Head of caudate nucleus (tissue), 42 donors: ENCODE measurements at places on chromosomes 16 and 17.

GRCh38 chr17:31318851-31319661 is 2.4 kb downstream of the EVI2A start:
- DNase-seq, result no peak

GRCh38 chr16:88782454-88783390 is 2.3 kb downstream of the PIEZO1 start:
- no peak for DNase-seq

GRCh38 chr16:65121870-65122723 is at the start of gene CDH11:
TSS of gene CDH11 (minus strand) at chr16:65122063. CDS start at chr16:65004869, 117,194 bp downstream.
- peak; percentile 70 for DNase-seq

- no peak for DNase-seq
Observed at GRCh38 chr16:4641895-4642294, 17.3 kb downstream of the MGRN1 start.

DNA sequence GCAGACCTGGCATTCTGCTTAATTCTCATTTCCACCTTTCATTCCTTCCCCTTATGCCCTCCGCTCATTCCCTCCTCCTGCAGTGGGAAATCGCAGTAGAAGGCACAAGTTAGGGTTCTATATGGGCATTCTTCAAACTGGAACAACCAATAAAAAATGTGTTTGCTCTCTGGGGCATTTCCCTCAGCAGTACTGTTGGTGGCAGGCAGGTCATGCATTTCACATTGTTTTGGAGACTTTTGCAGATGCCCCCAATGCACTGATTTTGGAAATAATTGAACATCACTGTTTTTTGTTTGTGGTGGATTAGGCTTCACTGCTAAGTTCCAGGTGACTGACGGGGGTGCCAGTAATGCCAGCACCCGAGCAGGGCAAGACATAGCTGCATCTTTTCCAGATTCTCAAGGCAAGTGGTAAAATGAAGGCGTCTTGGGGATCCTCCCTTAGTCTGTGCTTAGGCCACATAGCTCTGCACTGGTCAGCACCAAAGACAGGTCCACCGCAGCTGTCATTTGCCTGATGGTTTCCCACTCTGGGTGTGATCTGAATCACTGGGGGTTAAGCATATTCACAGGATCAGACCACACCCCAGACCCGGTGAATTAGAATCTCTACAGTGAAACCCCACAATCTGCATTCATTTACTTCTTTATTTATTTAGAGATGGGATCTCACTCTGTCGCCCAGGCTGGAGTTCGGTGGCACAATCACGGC is 304.5 kb downstream of the CPPED1 start:
- DNase-seq, result no peak

- no peak for DNase-seq
Observed at GRCh38 chr17:79258843-79259242, 184.2 kb downstream of the ENGASE start.

GRCh38 chr17:45048795-45049563 is 2.5 kb downstream of the DCAKD start:
- no peak for DNase-seq

- no peak for DNase-seq
Observed at GRCh38 chr17:28715217-28715616, 2.5 kb downstream of the RAB34 start.

DNA sequence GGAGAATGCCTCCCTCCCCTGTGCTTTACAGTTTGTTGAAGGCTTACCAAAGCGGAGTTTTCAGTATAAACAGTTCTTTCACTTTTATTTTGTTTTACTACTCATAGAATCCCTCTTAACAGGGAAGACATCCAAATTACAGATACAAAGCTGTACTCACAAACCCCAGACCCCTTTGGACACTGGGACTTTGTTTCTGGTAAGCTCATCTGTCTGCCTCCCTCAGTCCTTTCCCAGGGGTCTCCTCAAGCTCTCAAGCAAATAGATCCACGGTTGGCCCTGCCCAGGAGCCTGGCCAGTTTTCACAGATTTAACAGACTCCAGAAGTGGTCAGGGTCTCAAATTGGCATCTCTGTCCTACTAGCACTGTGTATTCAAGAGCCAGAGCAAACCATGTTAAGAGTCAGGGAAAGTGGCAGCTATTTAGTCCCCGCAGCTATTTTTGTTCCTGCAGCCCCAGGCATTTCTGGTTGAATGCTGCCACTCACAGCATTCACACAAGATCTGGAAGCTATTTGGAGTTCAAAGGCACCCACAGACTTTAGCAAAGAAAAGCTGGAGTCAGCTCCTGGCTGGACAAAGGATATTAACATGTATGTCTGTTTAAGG is 54.2 kb downstream of the TMEM100 start:
- no peak for DNase-seq

DNA sequence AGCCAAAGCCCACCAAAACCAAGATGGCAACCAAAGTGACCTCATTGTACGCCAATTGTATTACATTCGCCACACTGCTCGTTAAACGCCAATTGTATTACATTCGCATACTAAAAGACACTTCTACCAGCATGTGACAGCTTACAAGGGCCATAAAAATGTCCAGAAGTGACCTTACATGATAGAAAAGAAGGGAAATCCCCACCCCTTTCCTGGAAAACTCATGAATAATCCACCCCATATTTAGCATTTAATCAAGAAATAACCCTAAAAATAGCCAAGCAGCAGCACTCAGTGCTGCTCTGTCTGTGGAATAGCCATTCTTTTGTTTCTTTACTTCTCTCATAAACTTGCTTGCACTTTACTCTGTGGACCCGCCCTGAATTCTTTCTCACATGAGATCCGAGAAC is 25.7 kb downstream of the PSMD7 start:
- DNase-seq, result no peak

- DNase-seq, result no peak
Observed at GRCh38 chr16:64017796-64018195, 1104.1 kb downstream of the CDH11 start.

DNA sequence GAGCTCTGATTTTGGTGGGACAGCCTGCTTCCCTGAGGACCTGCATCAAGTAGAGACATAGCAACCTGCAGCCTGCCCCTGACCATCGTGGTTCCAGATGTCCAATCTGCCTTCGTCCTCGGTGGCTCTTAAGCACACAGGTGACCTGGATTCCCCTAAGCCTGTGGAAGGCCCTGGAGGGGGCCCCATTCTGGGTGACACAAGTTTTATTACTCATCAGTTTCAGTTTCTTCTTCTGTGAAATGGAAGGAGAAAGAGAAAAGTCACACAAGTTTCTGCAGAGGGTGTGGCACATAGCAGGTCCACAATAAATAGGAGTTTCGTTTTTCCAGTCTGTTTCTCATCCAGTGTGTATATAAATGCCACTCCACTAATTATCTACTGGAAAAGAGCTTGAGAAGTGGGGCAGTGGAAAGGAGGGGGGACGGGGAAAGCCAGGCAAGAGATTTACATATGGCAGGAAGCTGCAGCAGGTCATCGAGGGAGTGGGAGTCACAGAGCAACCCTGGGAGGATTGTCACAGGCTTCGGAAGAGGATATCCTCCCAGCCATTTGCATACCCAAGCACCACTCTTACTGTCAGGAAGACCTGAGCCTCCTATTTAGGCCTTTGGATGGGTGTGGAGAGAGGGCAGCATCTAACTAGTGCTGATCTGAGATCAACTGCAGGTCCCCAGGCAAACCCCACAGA is 10.0 kb upstream of the NOS2 start:
- DNase-seq, result no peak

DNA sequence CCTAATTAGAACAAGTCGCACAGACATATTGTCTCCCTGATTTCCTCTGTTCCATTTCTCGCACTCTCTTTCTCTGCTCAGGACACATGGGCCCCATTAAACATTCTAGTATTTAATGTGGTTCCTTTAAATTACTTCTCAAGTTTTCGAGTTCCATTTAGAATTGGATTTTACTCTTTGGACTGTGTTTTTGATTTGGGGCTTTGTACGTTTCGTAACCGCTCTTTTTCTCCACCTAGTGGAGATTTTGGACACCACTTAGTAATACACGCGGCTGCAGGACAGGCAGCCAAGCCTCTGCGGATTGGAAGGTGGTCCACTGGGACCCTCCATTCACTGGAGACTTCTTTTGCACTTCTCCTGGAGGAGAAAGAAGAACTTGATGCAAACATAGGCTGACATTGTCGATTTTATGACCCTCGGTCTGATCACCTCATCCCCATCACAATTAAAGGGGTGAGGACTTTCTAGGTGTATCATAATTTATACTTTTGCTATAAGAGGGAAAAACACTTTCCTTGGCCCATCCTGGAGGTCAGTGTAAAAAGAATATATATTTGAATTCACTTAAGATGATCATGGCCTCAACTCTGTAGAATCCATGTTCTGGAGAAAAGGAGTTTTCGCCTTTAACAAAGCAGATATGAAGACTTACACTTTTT is 85.7 kb downstream of the NOG start:
- no peak for DNase-seq

GRCh38 chr17:29734640-29735039 is 111.9 kb upstream of the CORO6 start:
- no peak for DNase-seq

DNA sequence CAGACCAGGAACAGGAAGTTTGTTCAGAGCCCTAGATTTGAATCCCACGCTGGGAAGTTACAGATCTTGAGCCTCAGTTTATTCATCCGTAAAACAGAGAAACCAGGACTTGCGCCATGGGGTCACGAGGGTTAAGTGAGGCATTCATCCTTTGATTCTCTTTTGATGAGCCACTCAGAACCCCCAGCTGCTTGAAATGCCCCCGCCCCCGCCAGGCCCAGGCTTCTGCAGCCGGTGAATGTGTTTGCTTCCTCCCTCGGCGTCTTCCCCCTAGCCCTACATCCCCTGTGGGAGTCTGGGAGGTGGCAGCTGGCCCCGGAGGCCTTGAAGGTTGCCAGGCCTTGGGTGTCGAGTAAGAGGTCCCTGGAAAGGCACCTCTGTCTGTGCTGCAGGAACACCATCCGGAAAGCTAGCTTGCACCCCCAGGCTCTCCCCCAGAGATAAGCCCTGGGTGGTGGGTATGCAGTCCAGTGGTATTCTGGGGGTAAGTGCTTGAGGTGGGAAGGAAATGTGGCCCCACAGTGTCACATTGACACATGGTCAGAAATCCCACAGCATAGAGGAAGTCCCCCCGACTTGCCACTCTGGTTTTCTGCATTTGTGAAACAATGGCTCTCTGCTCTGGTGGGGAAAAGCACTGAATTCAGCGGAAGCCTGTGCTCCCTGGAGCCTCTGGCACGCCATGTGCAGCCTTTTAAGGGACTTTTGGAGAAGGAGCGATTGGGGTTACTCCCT is 14.9 kb downstream of the IRF8 start:
- DNase-seq, result no peak

GRCh38 chr16:11127610-11128195 is 128.3 kb downstream of the SOCS1 start:
- DNase-seq, result no peak

DNA sequence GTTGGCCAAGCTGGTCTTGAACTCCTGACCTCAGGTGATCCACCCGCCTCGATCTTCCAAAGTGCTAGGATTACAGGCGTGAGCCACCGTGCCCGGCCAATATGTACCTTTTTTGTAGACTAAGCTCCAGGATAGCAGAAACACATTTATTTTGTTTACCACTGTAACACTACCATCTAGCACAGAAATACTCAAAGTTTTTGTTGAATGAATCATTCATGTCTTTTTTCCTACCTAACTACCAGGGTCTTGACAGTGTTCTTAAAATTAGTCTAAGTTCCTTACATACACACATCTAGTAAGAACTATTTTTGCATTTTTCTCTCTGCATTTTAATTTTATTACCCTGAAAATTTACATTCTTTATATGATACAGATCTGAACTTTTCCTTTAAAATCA is 44.4 kb downstream of the AKAP10 start:
- DNase-seq, result no peak

DNA sequence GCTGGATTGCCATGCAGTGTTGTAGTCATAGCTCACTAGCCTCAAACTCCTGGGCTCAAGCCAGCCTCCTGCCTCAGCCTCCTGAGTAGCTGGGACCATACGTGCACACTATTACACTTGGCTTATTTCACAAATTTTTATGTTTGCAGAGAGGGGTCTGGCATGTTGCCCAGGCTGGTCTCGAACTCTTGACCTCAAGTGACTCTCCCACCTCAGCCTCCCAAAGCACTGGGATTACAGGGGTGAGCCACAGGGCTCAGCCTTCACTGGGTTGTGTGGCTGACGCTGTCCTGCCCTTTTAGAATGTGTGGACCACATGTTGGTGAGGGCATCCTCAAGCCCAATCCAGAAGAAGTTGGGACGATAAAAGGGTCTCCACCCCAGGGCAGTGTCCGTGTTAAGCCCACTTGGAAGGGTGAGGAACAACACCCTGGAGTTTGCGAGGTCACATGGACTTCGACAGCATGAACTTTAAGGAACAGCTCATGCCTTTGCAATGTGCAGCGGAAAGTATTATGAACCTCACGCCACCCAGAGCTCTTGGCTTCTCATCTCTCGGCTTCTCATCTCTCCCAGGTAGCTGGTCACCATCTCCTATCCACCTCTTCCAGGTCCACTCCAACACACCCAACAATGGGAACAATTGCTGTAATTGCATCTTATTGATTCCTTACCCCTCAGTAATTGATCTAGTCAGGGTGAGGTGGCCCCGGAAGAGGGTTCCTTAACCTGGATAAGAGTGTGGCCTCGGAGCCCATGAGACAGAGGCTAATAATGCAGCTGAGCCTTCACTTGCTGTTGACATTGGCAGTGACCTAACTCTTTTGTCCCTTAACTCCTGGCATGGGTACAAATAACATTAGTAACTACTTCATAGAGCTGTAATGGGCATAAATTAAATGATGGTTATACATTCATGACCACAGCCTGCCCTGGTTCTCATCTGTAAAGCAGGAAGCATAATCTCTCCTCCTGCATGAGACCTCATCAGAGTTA is 6.7 kb downstream of the FOXL1 start:
- DNase-seq, result no peak

GRCh38 chr16:50744881-50745280 is 3.0 kb downstream of the CYLD start:
- no peak for DNase-seq

GRCh38 chr16:19923396-19923795 is 38.7 kb upstream of the GPRC5B start:
- DNase-seq, result no peak

DNA sequence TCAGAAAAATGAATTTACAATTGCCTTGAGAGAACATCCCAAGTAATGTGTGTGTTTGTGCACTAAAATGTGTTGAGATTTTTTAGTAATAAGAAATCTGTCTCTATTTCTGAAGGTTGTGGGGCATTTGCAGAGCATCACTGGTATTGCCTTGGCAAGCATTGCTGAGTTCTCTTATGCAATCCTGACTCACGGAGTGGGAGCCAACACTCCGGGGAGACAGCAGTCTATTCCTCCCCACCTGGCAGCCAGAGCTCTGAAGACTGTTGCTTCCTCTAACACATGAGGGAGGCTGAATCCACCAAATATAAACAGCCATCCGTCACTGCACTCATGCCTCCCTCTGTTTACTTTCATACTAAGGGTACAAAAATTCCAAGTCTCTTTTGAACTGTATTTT is 10.6 kb downstream of the CNTD1 start:
- DNase-seq, result peak; percentile 56
